ENCODE measurements at places on chromosomes 5 and 9. TPM values are rescaled to one million over a fixed set of nuclear protein-coding genes. Genes with fewer than 3 reads are reported as not detected.

PCDH12 gene
- 1.1 TPM for total RNA-seq

LCN15 gene
- total RNA-seq, result 35.9 TPM

KIF24 gene
- 1.8 TPM for total RNA-seq

PCDHGB6 gene
- 11.6 TPM for total RNA-seq

DNA sequence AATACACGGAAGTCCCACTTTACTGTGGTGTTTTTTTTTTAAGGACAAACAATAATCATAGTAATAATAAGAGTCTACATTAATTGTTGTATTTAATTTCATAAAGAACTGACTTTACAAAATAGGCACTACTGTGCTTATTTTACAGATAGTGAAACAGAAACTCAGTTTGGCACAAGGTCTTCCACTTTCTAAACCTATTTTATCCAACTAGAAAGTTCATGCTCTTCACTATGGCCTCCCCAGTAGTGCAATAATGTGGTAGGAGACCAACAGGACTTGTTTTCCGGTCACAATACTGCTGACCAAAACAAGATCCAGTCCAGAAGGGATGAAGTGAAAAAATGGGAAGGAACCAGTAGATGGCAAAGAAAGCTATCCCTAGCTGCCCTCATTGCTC lies 531.6 kb downstream of the CAAP1 start:
- no peaks in the 10 kb centered on the region for H3K4me1 ChIP-seq
- H3K27me3 ChIP-seq, result no peaks in the 10 kb centered on the region
- DNase-seq, result no peak
- no peak overlapping the region for H3K27ac ChIP-seq

MARCHF11 gene
- total RNA-seq, result not detected

GRCh38 chr9:126723807-126724172 lies 81.0 kb upstream of the ZBTB43 start:
- H3K36me3 ChIP-seq, result no peaks in the 10 kb centered on the region
- DNase-seq, result no peak
- H3K27me3 ChIP-seq, result peaks cover 29% of the 10 kb centered on the region

GRCh38 chr5:171573451-171574225 lies 154.2 kb downstream of the FGF18 start:
- H3K27ac ChIP-seq, result no peak overlapping the region
- no peak for DNase-seq
- no peaks in the 10 kb centered on the region for H3K36me3 ChIP-seq
- no peak overlapping the region for H3K4me3 ChIP-seq
- H3K4me1 ChIP-seq, result no peaks in the 10 kb centered on the region

DNA sequence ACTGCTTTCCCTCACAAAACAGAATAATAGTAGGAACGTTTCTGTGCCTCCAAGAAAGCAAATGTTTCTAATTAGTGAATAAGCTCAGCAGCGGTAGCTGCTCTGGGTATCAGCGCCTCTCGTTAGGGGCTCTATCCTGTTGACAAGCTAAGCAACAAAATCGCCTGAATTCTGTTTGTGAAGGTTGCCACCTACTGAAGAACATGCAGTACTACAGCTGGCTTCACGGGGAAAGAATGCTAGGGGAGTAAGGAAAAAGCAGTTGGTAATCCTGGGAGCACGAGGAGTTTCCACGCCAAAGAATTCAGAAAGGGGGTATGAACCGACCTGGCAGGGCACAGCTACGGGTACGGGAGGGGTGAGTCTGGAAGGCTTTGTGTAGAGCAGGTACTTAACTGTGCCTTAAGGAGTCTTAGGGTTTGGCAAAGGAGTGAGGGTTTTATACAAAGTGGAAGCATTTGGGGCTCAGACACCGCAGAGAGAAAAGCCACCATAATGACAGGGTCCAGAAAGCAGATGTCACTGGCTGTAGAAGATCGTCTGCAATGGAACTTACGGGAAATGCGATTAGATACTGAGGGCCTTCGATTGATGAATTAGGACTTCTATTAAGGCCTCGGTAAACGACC lies 171.7 kb downstream of the TTC39B start:
- no peak overlapping the region for H3K27ac ChIP-seq
- no peak overlapping the region for H3K4me3 ChIP-seq
- peak; percentile 86 for DNase-seq
- peaks cover 5% of the 10 kb centered on the region for H3K4me1 ChIP-seq
- H3K36me3 ChIP-seq, result no peaks in the 10 kb centered on the region

DNA sequence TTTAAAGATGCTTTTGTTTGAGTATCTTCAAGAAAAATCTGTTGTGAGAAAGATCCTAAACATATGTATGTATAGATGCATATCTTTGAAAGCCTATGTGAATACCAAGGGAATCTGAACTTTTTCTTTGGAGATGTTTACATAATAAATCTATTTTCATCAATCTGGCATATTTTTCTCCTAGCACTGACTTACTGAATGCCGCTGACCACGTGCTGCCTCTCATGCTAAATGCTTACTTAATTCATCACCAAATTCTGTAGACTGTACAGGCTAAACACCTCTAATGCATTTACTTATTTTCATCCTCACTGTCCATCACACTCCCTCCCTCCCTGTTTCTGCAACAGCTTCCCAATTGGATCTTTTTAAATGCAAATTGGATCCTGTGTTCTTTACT lies 566.2 kb upstream of the WWC1 start:
- no peaks in the 10 kb centered on the region for H3K4me1 ChIP-seq
- no peak for DNase-seq
- no peak overlapping the region for H3K4me3 ChIP-seq
- no peaks in the 10 kb centered on the region for H3K27me3 ChIP-seq
- H3K36me3 ChIP-seq, result no peaks in the 10 kb centered on the region
- no peak overlapping the region for H3K27ac ChIP-seq

GPX3 gene
- total RNA-seq, result 40.9 TPM

TTF1 gene
- total RNA-seq, result 10.2 TPM

FCN2 gene
- not detected for total RNA-seq

- no peaks in the 10 kb centered on the region for H3K36me3 ChIP-seq
- H3K27ac ChIP-seq, result no peak overlapping the region
- H3K4me3 ChIP-seq, result no peak overlapping the region
- no peak for DNase-seq
- H3K4me1 ChIP-seq, result no peaks in the 10 kb centered on the region
Measured at GRCh38 chr5:143739746-143740145, 72.2 kb upstream of the HMHB1 start.

DNA sequence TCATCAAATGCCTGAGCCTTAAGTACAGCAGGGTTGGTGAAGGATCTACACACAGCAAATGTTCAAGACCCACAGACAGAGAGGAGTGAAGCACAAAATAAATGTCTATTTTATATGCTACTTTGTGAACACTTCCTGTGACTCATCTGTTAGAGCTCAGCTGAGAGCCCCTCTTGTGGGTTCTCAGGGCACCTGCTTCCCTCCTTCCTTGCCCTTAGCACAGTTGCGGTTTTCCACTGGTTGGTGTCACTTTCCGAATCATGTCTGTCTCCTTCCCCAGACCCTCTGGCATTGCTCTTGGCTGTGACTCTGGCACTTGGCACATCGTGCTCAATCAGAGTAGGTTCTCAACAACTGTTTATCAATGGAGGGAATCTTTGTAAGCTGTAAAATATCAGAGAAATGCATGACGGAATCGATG lies 128.5 kb upstream of the STC2 start:
- H3K4me1 ChIP-seq, result no peaks in the 10 kb centered on the region
- peak overlapping the region; percentile 65 for H3K27ac ChIP-seq
- H3K4me3 ChIP-seq, result no peak overlapping the region
- H3K27me3 ChIP-seq, result no peaks in the 10 kb centered on the region

GRCh38 chr5:149060325-149060724 lies 2.5 kb downstream of the SH3TC2 start:
- H3K27ac ChIP-seq, result no peak overlapping the region
- H3K4me3 ChIP-seq, result no peak overlapping the region
- H3K36me3 ChIP-seq, result no peaks in the 10 kb centered on the region
- H3K27me3 ChIP-seq, result no peaks in the 10 kb centered on the region
- peak; percentile 68 for DNase-seq
- H3K4me1 ChIP-seq, result peaks cover 9% of the 10 kb centered on the region

DNA sequence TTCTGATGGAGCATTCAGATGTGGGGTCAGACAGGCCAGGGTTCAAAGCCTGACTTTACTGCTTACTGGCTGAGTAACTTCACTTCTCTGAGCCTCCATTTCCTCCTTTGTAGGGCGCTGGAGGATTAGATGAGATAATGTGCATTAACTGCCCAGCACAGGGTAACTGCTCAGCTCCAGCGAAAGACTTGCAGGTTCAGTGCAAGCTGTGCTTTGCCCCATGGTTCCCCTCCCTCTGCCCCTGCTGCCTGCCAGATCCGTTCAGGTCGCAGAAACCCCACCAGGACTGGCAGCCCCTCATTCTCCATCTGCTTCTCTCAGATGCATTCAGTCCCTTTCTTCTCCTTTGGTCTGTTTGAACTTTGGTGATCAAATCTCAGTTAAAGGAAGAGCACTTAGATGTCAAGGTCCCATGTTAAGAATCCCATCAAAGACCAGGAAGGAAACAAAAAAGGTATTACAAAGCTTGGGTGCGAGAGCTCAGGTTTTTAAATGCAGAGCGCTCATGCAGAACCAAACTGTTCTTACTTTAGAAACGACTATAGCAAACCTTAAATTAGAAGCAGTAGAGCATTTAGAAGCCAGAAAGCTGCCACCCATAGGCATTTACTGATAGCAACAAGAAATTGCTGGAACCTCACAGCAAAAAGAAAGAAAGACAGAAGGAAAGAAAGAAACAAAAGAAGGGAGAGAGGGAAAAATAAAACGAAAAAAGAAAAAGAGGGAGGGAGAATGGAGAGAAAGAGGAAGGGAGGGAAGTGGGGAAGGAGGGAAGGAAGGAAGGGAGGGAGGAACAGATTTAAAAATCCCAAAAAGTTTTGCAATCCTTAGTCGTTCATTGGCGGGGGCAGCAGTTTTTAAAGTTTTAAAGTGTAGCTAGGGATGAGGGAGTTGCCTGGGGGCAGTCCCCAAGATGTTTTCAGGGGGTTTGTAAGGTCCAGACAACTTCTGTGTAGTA lies 23.5 kb downstream of the AFAP1L1 start:
- H3K36me3 ChIP-seq, result no peaks in the 10 kb centered on the region
- no peak overlapping the region for H3K4me3 ChIP-seq
- no peaks in the 10 kb centered on the region for H3K27me3 ChIP-seq
- no peak overlapping the region for H3K27ac ChIP-seq
- DNase-seq, result no peak

GRCh38 chr9:20041697-20042081 lies 252.9 kb upstream of the SLC24A2 start:
- no peak overlapping the region for H3K27ac ChIP-seq
- DNase-seq, result peak; percentile 27
- H3K36me3 ChIP-seq, result no peaks in the 10 kb centered on the region
- no peaks in the 10 kb centered on the region for H3K4me1 ChIP-seq
- H3K27me3 ChIP-seq, result no peaks in the 10 kb centered on the region

DNA sequence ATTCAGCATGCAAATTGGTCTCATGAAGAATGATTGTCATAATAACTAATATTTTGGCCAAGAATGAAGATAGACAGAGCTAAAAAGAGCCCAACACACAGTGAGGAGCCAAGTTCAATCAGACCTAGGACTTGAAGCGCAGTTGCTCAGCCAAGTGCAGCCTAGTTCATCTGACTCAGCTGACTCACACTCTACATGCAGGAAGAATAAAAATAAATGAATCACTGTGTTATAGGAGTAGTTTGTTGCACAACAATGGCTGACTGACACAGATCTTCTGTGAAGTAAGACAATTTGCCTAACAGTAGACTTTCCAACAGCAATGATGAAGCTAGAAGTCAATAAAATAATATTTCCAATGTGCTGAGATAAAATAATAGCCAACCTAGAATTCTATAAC lies 261.5 kb downstream of the CEMIP2 start:
- no peak overlapping the region for H3K27ac ChIP-seq
- H3K27me3 ChIP-seq, result no peaks in the 10 kb centered on the region
- no peak overlapping the region for H3K4me3 ChIP-seq
- no peaks in the 10 kb centered on the region for H3K36me3 ChIP-seq

DNA sequence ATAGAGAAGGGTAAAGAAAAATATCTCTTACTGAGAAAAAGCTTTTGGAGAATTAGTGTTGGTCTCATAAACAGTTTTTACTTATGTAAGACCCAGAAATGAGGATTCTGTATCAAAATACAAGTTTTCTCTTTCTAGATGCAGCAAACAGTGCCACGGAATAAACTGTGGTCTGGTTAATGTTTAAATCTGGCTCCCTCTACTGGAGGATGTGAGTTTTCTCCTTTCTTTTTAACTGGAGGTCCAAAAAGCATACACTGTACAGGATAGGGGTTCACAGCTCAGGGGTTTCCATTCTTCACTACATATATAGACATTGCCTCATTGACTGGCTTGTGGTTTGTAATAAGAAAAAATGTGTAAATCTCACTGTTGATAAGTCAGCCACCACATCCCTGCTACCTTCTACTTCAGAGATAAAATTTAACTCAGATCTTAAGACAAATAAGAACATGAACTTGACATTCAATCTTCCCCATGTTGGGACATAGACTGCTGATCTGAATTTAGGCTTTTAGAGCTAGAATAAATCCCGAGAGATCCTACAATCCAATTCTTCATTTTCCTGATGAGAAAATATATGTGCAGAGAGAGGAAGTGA lies 98.9 kb downstream of the CFAP95 start:
- H3K36me3 ChIP-seq, result no peaks in the 10 kb centered on the region
- H3K27ac ChIP-seq, result no peak overlapping the region
- H3K4me1 ChIP-seq, result no peaks in the 10 kb centered on the region
- H3K4me3 ChIP-seq, result no peak overlapping the region
- H3K27me3 ChIP-seq, result peaks cover 12% of the 10 kb centered on the region

- H3K4me3 ChIP-seq, result no peak overlapping the region
- DNase-seq, result peak; percentile 30
- no peaks in the 10 kb centered on the region for H3K36me3 ChIP-seq
- no peaks in the 10 kb centered on the region for H3K27me3 ChIP-seq
- peak overlapping the region; percentile 53 for H3K27ac ChIP-seq
- H3K4me1 ChIP-seq, result no peaks in the 10 kb centered on the region
Measured at GRCh38 chr9:76114144-76114543, 223.7 kb downstream of the PCSK5 start.

NTNG2 gene
- total RNA-seq, result 0.20 TPM

GRCh38 chr9:128257086-128257825 lies 18.6 kb downstream of the GOLGA2 start:
- no peak for DNase-seq
- no peak overlapping the region for H3K4me3 ChIP-seq
- H3K4me1 ChIP-seq, result no peaks in the 10 kb centered on the region
- no peak overlapping the region for H3K27ac ChIP-seq
- H3K27me3 ChIP-seq, result no peaks in the 10 kb centered on the region
- H3K36me3 ChIP-seq, result peaks cover 3% of the 10 kb centered on the region
